ENCODE measurements at places on chromosomes 2 and 18.

GRCh38 chr2:136444323-136444722 is 321.0 kb upstream of the THSD7B start:
- DNase-seq: no peak

DNA sequence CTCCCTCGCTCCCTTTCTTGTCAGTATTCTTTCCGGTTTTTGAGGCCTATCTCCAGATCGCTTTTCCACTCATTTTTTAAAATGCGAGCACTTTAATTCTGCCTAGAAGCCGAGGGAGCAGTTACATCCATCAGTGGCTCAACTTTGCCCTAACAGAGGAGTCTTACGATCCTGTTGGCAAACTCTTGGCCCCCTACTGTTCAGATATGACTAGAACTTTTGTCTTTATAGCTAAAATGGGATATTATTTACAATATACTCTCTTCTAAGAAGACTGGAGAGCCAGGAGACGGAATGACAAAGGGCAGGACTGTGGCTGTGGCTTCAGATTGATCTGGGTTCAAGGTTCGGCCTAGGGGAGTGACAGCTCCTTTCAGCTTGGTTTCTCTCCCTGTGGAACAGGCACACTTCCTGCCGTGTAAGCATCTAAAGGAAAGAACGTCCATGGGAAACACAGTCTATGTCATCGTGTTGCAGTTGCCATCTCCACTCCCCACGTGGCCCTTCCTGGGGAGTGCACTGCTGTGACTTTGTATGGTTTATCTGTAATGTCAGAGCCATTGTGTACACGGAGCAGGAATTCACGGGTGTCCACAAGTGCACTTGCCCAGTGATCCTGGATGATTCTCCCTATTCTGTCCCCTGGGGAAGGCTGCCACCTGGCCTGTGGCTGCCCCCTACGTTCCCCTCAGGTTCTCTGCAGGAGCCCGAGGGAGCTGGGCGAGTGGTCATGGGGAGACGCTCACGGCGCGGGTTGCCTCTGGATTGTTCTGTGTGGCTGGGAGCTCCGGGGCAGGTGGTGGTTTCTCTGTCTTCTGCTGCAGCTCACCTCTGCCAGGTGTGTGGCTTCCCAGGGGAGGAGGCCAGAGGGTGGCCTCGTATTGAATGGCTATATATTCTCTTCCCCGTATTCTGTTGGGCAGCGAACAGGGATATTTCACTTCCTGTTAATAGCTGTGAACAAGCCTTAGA is 222.0 kb downstream of the LDLRAD4 start:
- DNase-seq: no peak

DNA sequence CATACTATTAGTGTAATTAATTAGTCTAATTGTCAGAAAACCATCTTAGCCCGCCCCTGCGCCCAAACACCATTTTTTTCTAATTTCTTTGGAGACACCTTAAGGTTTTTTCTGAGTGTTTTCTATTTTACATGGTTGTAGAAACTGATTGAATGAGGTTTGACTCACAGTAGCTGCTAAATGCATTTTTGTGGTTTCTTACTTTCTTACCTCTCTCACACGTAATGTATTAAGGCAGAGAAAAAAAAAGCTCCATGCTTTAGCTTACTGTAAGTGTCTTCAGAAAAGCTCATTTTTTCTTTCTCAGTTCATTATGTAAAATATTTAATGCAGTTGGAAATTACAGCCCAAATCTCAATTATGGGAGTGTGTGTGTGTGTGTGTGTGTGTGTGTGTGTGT is 548.5 kb upstream of the LRRTM4 start:
- DNase-seq: no peak

DNA sequence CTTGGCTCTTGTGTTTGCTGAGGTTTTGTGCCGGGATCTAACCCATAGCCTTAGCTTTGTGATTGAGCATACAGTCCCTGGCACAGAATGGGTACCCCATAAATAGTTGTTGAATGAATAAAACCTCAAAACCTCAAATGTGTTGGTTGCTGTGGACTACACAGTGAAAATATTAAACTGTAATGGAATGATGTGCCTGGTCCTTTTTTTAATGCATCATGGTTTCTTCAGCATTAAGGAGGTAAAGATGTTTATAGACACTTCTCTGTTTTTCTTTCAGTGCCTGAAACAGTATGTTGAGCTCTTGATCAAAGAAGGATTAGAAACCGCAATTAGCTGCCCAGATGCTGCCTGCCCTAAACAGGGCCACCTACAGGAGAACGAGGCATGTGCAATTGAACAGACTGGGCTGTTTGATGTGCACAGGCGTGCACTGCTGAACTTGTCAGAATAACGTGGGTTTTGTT is 97.0 kb downstream of the RNF144A start:
- no peak for DNase-seq

- no peak for DNase-seq
These were observed 51.4 kb upstream of the SCN1A start for GRCh38 chr2:166179201-166179600.
